M059J (cell line): ENCODE measurements at places on chromosomes 4 and X. TPM values are rescaled to one million over a fixed set of nuclear protein-coding genes. Genes with fewer than 3 reads are reported as not detected.
A peak's percentile ranks its signal among the peaks of the same experiment; 100 is the strongest.

DNA sequence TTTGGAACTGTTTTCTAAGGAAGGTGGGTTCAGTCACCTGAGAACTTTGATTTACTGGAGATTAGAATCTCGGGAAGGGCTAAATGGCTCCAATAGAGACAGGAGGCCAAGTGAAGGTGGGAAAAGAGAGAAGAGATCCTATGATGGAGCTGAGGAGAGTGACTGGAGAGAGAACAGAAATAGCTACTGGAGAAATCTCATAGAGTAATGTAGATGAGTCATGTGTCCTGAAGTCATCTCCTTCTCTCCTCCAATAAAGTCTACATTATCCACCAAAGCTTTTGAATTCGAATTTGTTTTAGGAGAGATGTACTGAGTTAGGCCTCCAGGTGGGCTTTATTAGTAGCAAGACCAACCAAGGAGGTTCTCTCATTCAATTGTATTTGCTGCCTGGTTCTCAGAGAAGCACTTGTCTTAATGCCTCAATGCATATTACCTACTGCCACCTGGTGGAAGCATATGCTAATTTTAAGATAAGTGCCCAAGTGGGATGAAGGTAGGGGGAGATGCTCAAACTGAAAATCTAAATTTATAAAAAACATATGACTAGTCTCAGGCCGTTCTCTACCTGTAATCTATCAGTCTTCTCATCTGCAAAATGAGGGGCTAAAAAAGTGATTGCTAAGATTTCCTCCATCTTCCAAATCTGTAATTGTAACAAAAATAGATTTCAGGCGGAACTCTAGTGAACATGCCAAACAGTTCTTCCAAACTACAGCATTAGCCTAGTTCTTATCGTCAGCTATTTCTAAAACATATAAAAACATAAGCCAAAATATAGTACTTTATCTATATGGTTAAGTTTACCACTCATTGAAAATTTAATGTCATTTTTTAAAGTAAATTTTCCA, 24.4 kb downstream of the TXK start:
- DNase-seq: peak; percentile 66

DNA sequence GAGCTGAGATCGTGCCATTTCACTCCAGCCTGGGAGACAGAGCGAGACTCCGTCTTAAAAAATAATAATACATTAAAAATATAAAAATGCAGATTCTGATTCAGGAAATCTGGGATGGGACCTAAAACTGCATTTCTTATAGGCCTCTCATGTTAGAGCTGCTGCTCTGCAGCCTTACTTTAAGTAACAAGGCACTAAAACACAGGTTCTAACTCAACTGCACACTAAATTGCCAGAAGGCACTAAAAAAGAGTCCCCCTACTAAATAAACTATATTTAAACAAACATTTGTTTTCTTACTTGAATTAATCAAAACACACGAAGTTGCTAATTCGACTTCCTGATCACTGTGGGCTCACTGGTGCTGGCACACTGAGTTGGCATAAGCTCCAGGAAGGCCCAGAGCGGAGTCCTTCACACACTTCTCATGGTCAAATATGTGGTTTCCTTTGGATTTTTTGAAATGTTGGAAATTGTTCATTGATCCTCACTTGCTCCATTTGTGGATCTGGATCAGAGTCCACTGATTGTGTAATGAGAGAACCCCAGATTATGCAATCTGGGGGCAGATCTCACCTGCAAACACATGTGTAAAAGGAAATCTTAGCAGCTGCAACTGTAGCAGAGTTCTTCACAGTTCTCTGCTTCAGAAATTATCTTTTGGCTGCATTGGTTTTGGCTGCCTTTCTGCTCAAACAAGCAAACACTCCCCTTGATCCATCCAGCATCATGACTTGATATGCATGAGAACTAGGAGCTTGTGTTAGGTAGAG, 59.3 kb downstream of the AFF1 start:
- DNase-seq: no peak

- DNase-seq: peak; percentile 16
These were observed 1025.0 kb upstream of the PCDH10 start for GRCh38 chr4:132123870-132124623.

- DNase-seq: no peak
These were observed 1672.7 kb upstream of the PCDH7 start for GRCh38 chr4:29047341-29048041.

DNA sequence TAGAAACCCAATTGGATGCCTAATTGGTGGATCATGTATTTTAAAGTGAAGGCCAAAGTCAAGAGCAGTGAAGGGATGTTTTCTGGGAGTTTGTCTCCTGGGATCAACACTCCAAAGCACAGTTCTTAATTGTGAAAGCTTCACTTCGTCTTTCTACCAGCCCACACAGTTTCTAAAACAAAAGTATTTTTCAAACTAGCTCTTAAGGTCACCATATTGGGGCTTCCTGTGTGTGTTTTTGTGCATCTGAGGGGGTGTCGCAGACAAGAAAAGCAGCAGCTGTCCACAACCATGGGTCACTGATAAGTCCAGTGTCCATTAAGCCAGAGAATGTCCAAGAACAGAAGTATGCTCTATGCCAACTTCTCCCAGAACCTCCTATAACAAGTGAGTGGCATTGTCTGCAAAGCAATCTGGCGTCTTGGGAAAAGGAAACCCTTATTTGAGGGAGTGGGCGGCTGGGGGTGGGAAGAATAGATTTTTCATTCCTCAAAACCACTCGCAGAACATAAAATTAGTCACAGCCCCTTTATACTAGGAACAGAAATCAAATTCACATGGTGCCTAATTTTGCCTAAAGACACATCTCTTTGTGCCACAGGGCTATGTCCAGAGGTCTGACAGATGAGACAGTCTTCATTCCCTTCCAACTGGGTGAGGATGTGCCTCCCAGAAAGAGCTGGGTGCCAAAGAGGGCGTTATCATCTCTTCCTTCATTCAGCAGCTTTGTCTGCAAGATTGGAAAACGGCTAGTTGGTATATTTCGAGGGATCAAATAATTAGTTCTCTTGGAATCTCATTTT, 610.4 kb downstream of the BCOR start:
- DNase-seq: no peak

- DNase-seq: no peak
These were observed 170.5 kb downstream of the PALLD start for GRCh38 chr4:168667376-168667775.

GRCh38 chr4:121709766-121710405, 13.1 kb upstream of the ANXA5 start:
- no peak for DNase-seq

NAP1L3 gene
- 0.69 and 0.86 TPM in 2 replicates for total RNA-seq

LRIT3 gene
- total RNA-seq: not detected in 2 replicates

SGMS2 gene
- total RNA-seq: 24.7 and 27.1 TPM in 2 replicates

ESX1 gene
- not detected in 2 replicates for total RNA-seq

APELA gene
- total RNA-seq: 0.17 TPM in 1 of 2 replicates, not detected in the other

ZNF185 gene
- total RNA-seq: 4.9 and 6.5 TPM in 2 replicates
